ENCODE measurements at places on chromosomes 7 and 10.
A peak's percentile ranks its signal among the peaks of the same experiment; 100 is the strongest.

DNA sequence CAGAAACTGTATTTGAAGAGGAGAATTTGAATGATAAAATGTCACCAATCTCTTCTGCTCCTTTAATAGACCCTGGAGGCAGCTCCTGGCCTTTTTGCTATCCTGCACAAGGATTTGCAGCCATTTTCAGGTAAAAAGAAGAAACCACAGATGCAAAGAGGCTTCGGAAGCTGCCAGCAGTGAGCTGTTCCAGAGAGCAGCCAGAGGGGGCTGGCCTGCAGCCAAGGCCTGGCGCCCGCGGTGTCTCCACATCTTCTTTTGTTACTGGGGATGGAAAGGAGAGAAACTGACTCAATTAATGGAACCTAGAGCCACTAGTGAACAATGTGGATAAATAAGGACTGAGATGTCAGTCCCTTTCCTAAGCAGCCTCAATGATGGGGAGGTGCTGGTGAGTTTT lies 23.9 kb upstream of the GPR26 start:
- no peaks in the 10 kb centered on the region for H3K36me3 ChIP-seq
- H3K27ac ChIP-seq = no peak overlapping the region
- peaks cover 6% of the 10 kb centered on the region for H3K27me3 ChIP-seq

DNA sequence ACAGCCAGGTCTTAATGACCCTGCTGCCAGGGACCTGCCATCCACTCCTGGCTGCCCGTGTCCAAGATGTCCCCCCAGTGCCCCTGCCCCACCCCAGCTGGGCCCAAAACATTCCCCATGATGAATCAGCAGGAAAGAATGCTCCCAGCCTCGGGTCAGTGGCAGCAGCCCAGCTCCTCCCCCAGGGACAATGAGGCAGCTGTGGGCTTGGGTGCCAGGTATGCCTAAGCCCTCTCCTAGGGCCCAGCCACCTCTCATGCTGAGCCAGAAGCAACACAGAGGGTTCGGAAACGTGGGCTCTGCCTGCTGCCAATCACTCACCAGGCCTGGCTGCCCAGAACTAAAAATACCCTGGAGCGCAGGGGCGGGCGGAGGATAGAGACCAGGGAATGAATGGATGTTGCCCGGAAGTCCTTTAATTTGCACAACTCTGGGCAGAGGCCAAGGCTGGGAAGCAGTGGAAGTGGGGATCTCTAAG lies 1.5 kb upstream of the LOXL4 start:
- H3K27ac ChIP-seq = peak overlapping the region; percentile 6
- no peaks in the 10 kb centered on the region for H3K27me3 ChIP-seq
- peaks cover 4% of the 10 kb centered on the region for H3K4me1 ChIP-seq
- no peak for DNase-seq

GRCh38 chr10:113240736-113241135 lies 290.7 kb downstream of the TCF7L2 start:
- no peak overlapping the region for H3K27ac ChIP-seq
- H3K4me1 ChIP-seq = no peaks in the 10 kb centered on the region
- no peak for DNase-seq
- no peaks in the 10 kb centered on the region for H3K36me3 ChIP-seq
- peaks cover 11% of the 10 kb centered on the region for H3K27me3 ChIP-seq

DNA sequence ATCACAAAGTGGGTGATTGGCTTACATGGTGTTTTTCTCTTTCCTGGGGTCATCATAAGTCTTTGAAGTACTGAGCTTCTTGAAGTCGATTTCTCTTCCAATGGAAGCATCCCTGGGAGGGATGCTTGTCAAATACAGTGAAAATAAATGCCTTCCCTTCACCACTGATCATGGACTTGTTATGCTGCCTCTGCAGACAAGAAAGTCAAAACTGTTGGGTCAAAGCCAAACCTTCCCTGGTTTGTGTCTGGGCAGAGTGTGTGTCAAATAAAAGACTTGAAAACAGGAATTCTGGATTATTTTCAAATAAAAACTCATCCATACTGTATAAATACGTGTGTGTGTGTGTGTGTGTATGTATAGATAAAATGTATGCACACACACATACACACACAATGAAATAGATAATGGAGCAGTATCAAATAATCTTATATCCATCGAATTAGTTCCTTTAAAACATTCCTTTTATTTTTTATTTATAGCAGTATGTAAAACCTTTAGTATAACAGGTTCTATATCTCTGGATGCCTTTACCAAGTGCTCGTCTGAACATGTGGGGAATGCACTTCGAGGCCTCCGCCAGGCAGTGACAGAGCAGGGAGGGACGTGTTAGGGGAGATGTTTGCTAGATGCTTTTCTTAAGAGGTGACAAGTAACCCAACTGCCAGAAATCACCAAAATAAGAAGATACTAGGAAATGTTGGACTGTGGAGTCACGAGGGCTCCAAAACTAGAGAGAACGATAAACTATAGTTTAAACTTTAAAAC lies 27.2 kb upstream of the WNT16 start:
- no peaks in the 10 kb centered on the region for H3K4me1 ChIP-seq
- DNase-seq = no peak
- H3K27ac ChIP-seq = no peak overlapping the region
- no peak overlapping the region for H3K4me3 ChIP-seq
- no peaks in the 10 kb centered on the region for H3K27me3 ChIP-seq

DNA sequence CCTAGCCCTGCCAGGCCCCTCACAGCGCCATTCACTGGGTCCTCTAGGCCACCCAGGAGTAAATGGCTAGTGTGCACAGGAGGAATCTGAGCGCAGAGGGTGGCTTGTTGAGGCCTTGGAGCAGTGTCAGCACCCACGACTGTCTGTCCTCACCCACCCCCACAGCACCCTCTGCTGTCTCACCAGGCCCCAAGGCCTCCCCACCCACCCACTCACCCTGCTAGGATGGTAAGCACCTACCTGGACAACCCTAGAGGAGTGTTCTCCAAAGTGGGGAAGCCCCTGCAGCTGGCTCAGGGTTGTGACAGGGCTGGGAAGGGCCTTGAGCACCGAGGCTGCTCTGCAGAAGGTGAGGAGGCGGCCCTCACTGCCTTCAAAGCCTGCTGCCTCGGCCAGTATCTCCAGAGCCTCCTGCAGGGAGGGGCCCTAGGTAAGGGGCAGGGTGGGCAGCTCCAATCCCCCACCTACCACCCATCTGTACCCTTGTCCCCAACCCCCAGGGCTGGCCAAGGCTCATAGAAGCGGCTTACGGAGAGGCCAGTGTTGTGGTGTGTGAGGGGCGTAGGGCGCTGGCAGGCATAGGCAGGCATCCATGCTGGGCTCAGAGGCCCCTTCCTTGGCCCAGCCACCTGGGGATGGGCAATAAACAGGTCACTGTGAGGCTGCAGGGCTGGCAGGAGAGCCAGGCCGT lies 2.9 kb downstream of the POLM start:
- peaks cover 44% of the 10 kb centered on the region for H3K36me3 ChIP-seq
- no peak overlapping the region for H3K27ac ChIP-seq
- H3K4me1 ChIP-seq = no peaks in the 10 kb centered on the region
- DNase-seq = no peak
- H3K27me3 ChIP-seq = no peaks in the 10 kb centered on the region

- peaks cover 56% of the 10 kb centered on the region for H3K27me3 ChIP-seq
- no peaks in the 10 kb centered on the region for H3K36me3 ChIP-seq
These were observed 3.7 kb downstream of the WNT2 start for GRCh38 chr7:117319181-117319580.

- DNase-seq = no peak
- H3K27ac ChIP-seq = no peak overlapping the region
- H3K36me3 ChIP-seq = no peaks in the 10 kb centered on the region
- peaks cover 7% of the 10 kb centered on the region for H3K4me1 ChIP-seq
These were observed 101.1 kb upstream of the PPIF start for GRCh38 chr10:79246209-79246581.

GRCh38 chr10:30127120-30127541 lies 67.7 kb upstream of the JCAD start:
- H3K27ac ChIP-seq = no peak overlapping the region
- no peak for DNase-seq
- no peaks in the 10 kb centered on the region for H3K4me1 ChIP-seq
- no peaks in the 10 kb centered on the region for H3K36me3 ChIP-seq

DNA sequence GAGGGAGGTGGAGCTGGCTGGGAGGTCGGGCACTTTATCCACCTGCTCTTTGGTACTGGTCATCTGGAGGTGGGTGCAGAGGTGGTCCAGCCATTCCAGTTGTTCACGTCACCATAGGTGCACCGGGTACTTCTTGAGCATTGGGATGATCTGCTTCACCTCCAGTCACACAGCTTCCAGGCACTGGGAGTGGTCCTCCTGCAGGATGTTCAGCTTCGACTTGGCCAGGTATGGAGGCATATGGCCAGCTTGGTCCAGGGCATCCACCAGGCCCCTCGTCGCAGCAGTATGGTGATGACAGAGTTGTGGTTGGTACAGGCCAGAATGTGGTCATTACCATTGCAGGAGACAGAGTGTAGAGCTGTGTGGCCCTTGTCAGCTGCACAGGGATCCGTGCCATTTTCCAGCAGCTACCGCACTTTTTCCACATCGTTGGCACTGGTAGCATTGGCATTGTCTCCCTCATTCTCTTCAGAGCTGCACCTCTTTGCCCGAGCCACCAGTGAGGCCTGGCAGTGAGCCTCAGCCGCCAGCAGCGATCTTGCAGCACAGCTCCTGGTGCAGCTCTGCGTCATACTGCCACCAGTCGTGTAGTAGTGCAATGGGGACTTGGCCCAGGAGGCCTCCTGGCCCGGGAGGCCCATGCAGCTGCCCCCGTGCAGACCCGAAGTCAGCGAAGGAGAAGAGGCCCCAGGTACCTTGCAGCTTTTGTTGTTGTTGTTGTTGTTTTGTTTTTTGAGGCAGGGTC lies 150.9 kb downstream of the ZNF22 start:
- DNase-seq = no peak
- H3K4me3 ChIP-seq = no peak overlapping the region
- H3K4me1 ChIP-seq = no peaks in the 10 kb centered on the region

GRCh38 chr7:234051-234707 lies 41.8 kb downstream of the FAM20C start:
- H3K27ac ChIP-seq = peak overlapping the region; percentile 20
- H3K4me3 ChIP-seq = no peak overlapping the region
- no peaks in the 10 kb centered on the region for H3K27me3 ChIP-seq
- DNase-seq = no peak
- no peaks in the 10 kb centered on the region for H3K36me3 ChIP-seq

GRCh38 chr10:101892782-101893391 lies 49.3 kb upstream of the KCNIP2 start:
- no peak overlapping the region for H3K27ac ChIP-seq
- H3K36me3 ChIP-seq = peaks cover 7% of the 10 kb centered on the region
- no peak for DNase-seq
- no peak overlapping the region for H3K4me3 ChIP-seq

GRCh38 chr7:1538544-1539180 lies 8.2 kb downstream of the MAFK start:
- no peak for DNase-seq
- no peak overlapping the region for H3K4me3 ChIP-seq
- H3K4me1 ChIP-seq = peaks cover 22% of the 10 kb centered on the region
- H3K27ac ChIP-seq = peak overlapping the region; percentile 72
- no peaks in the 10 kb centered on the region for H3K27me3 ChIP-seq
- peaks cover 39% of the 10 kb centered on the region for H3K36me3 ChIP-seq

DNA sequence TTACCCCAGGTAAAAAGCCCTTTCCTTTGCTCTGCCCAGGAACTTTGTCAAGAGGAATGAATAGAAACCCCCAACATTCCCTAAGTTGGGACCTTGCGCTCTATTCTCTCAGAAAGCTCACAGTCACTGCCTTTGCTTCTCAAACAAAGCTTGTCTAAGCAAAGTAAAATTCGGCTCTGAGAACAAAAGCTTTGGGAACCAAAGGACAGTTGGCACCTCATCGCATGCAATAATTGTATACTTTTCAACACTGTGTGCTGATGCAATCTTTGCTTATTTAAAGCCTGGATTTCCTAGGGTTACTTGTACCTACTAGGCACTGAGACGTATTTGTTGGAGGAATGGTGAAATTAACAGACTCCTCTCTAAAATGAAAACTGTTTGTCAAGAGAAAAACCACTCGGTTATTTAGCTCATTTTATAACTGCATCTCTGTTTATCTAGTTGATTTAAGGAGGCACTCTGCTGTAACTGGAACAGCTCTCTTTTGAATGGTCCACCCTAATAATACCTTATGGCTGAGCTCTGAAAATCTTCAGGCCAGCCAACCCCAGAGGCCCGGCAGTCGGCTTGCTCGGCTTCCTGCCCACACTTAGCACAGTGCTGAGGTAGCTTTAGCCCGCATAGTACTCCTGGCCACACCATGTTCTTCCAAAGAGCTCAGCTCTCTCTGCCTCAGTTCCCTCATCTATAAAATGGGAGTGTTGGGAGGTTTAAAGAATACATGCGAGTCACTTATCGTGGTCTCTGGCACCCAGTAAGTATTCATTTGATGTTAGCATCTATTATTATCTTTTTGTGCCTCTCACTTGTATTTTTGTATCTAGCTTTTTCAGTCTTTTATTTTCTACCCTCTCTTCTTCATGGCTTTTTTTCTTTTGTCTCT lies 80.2 kb upstream of the PRR15 start:
- no peak overlapping the region for H3K4me3 ChIP-seq
- DNase-seq = no peak
- H3K4me1 ChIP-seq = peaks cover 6% of the 10 kb centered on the region
- H3K27me3 ChIP-seq = no peaks in the 10 kb centered on the region

- H3K27me3 ChIP-seq = no peaks in the 10 kb centered on the region
- no peak overlapping the region for H3K27ac ChIP-seq
- DNase-seq = no peak
- H3K36me3 ChIP-seq = no peaks in the 10 kb centered on the region
- peaks cover under 1% of the 10 kb centered on the region for H3K4me1 ChIP-seq
- no peak overlapping the region for H3K4me3 ChIP-seq
These were observed 127.4 kb upstream of the EFCAB10 start for GRCh38 chr7:105708763-105709080.

GRCh38 chr10:129887381-129887905 lies 76.6 kb downstream of the EBF3 start:
- no peaks in the 10 kb centered on the region for H3K36me3 ChIP-seq
- no peaks in the 10 kb centered on the region for H3K27me3 ChIP-seq
- no peak overlapping the region for H3K27ac ChIP-seq
- H3K4me3 ChIP-seq = no peak overlapping the region
- DNase-seq = no peak
- H3K4me1 ChIP-seq = no peaks in the 10 kb centered on the region

DNA sequence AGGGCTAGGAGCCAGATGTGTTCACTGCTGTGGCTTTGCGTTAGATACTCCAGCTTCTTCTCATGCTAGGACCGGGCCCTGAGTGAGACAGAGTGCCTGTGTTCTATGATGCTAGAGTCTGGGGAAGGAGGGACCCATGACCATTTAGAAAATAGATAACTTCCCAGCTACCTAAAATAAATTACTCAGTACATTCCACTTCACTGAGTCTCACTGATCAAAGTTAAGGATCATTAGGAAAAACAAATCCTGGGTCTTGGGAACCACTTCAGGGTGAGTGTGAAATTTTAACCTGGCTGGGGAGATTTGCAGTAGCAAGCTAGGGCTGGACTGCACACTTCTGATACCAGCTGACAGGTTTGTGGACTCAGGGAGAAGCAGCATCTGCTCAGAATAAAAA lies 138.1 kb downstream of the EMX2 start:
- no peak overlapping the region for H3K27ac ChIP-seq
- H3K36me3 ChIP-seq = no peaks in the 10 kb centered on the region
- H3K4me1 ChIP-seq = peaks cover 21% of the 10 kb centered on the region
- H3K27me3 ChIP-seq = no peaks in the 10 kb centered on the region
- DNase-seq = no peak

- no peaks in the 10 kb centered on the region for H3K27me3 ChIP-seq
- H3K27ac ChIP-seq = no peak overlapping the region
- no peak for DNase-seq
These were observed 27.7 kb upstream of the OSBPL3 start for GRCh38 chr7:25007668-25008067.

- no peak overlapping the region for H3K4me3 ChIP-seq
- DNase-seq = no peak
- no peaks in the 10 kb centered on the region for H3K27me3 ChIP-seq
- H3K36me3 ChIP-seq = no peaks in the 10 kb centered on the region
- H3K27ac ChIP-seq = peak overlapping the region; percentile 99
These were observed 20.4 kb downstream of the ITGB8 start for GRCh38 chr7:20350996-20351692.
